Inflammatory macrophage (primary cell): ENCODE measurements at places on chromosomes 7 and 10.

DNA sequence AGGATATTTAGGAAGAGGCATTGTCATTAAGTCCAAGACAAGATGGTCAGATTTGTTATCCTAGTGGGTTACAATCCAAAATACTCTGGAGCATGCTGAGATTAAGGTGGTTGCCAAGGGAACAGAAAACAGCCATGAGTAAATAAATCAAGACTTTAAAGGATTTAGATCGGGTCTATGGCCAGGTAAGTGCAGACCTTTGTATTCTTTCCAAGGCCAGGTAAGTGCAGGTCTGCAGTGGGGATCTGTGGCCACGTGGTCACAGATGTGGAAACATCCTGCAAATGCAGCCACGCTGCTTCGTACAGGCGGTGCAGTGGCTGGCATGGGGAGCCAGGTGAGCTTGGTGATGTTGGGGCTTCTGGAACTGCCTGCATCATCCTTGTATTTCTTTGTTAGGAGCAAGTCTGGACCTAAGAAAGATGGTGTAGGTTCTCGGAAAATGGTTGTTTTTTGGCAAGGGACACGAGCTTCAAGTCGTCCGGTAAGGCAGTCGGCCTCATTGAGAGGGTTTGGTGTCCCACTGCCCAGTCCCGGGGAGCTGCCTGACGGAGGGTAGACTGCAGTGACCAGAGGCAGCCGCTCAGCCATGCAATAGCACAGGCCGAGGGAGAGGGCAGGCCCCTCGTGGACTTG, 21.8 kb downstream of the ZNF775 start:
- DNase-seq: no peak

GRCh38 chr10:132096223-132096622, 30.5 kb downstream of the JAKMIP3 start:
- DNase-seq: peak; percentile 19

DNA sequence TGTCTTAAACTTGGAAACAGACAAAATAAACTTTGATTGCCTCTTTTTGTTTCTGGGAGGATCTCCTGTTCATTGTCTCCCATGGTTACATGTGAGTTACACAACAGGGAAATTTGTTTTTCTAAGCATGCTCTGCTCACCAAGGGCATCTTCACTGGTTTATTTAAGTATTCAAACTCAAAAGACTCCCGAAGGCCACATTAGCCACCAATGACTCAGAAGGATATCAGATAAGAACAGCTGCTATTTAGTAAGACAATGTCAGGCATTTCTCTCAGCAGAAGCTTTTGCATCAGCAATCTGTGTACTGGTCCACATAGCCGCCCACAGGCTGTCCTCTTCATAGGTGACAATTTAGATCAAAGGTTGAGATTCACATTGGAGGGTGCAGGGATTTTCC, 19.3 kb downstream of the OR6B1 start:
- no peak for DNase-seq

- peak; percentile 65 for DNase-seq
Measured at GRCh38 chr7:26388256-26388655, 96.6 kb downstream of the SNX10 start.

GRCh38 chr10:65845916-65846315, 1079.9 kb upstream of the LRRTM3 start:
- no peak for DNase-seq

DNA sequence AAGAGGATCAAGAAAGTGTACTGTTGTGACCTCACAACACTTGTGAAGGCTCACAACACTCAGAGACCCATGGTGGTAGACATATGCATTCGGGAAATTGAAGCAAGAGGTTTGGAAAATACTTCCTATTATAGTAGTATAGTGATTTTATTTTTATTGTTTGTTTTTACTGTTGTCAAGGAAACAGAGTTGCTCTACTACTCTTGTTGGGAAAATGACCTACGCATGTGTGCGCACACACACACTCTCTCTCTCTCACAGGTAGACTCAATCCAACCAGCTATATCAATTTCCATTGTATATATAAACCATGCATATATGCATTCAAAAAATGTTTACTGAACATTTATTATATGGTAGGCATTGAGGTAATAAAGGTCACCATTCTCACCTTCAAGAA, 63.7 kb upstream of the PRR15 start:
- no peak for DNase-seq

- DNase-seq: no peak
Measured at GRCh38 chr7:156818133-156818532, 74.8 kb downstream of the LMBR1 start.

GRCh38 chr10:70622981-70623844, 20.7 kb upstream of the PRF1 start:
- DNase-seq: no peak

DNA sequence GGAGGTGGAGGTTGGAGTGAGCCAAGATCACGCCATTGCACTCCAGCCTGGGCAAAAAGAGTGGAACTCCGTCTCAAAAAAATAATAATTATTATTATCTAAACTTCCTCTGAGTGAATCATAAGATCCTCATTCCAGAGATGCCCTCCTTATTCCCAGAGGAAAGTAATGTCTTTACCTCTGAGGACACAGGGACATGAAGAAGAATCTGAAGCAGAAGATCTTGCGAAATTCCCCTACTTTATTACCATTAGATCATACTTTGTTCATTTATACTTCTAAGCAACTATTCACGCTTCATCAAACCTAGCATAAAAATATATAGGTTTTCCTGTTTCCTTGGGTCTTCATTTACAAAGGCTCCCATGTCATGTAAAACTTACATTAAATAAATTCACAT, 143.1 kb downstream of the ETV1 start:
- no peak for DNase-seq

- peak; percentile 24 for DNase-seq
Measured at GRCh38 chr7:148142660-148143248, 447.8 kb upstream of the C7orf33 start.

GRCh38 chr10:84198206-84198915, 4.0 kb downstream of the CDHR1 start:
- no peak for DNase-seq

GRCh38 chr10:122505011-122505410, 43.7 kb downstream of the HTRA1 start:
- no peak for DNase-seq

- no peak for DNase-seq
Measured at GRCh38 chr10:104683567-104683966, 42.5 kb downstream of the SORCS3 start.

DNA sequence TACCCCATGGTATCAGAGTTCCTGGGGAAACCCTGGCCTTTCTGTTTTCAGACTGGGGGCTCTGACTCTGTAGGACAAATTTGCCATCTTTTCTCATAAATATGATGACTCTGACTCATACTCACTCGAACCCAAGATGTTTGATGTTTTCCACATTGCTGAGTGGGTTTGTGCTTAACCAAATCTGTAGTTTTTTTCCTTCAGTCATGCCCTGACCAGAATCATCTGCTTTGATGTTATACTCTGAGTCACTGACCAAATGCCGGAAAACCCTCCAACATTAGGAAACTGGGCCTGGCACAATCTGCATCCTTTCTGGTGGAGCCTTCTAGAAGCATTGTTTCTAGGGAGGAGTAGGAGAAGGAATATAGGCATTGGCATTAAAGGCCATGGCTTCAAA, 118.7 kb downstream of the C10orf105 start:
- DNase-seq: peak; percentile 77

- DNase-seq: no peak
Measured at GRCh38 chr7:110780712-110781111, 310.2 kb upstream of the LRRN3 start.

- DNase-seq: no peak
Measured at GRCh38 chr7:148962440-148962822, 65.9 kb downstream of the PDIA4 start.

DNA sequence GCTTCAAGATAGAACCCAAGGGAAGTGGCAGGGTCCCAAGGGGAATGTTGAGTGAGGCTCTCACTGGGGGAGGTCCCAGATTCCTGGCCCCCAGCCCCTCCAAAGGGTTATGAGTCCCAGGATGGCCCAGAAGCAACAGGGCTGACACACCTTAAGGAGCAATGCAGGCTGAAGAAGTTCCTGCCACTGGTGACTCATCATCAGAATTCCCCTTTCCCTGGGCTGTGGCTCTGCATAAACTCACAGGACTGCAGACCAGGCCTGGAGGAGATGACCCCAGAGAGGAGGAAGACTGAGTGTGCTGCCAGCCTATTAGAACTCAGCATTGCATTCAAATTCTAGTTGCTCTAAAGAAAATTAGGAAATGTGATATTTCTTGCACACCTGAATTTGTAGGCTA, 126.7 kb downstream of the DPP6 start:
- no peak for DNase-seq

DNA sequence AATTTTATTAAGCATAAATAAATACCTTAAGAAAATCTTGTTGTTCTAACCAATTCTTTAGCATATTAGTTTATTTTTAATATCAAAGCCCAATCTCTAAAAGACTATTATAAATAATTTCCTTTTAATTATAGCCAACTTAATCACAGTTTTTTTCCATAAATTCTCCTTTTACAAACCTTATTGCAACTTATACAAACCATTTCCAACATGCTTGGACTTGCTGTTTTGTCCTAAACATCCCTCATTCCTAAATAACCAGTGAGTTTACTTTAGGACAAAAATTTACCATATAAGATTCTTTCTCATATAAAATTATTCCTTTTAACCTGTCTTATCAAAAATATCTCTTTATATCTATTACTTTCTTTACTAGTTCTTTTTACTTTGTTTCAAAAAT, 25.2 kb upstream of the LSM8 start:
- DNase-seq: no peak

DNA sequence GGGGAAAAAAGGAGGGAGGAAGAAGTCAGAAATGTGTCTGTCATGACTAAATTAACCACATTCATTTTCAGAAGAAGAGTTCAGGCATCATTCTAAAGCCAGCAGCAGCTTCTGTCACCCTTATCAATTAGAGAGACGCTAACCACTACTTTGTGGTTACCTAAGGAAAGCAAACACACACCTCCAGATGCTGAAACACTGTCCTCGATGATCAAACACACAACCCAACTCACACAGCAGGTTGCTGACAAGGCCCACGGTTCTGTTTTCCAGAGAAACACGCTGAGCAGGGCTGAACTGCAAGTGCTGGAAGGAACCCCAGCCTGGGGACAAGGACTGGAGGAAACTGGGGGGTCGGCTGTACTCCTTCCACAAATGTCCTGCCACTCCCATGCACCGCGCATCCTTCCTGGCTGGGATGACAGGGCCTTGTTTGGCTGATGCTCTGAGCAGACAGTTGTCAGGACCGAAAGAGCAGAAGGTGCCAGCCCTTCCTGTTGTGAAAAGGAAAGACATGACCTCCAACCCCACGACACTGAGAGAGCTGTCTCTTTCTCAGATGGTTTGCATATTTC, 36.6 kb downstream of the PRKCQ start:
- no peak for DNase-seq

GRCh38 chr7:131502810-131503508, 53.5 kb downstream of the PODXL start:
- DNase-seq: no peak

GRCh38 chr10:26759008-26759407, 61.5 kb downstream of the PDSS1 start:
- no peak for DNase-seq
